ENCODE measurements at places on chromosomes 7 and 10.
A peak's percentile ranks its signal among the peaks of the same experiment; 100 is the strongest.

- DNase-seq = peak; percentile 58
Observed at GRCh38 chr7:111082351-111082750, 8.6 kb upstream of the LRRN3 start.

DNA sequence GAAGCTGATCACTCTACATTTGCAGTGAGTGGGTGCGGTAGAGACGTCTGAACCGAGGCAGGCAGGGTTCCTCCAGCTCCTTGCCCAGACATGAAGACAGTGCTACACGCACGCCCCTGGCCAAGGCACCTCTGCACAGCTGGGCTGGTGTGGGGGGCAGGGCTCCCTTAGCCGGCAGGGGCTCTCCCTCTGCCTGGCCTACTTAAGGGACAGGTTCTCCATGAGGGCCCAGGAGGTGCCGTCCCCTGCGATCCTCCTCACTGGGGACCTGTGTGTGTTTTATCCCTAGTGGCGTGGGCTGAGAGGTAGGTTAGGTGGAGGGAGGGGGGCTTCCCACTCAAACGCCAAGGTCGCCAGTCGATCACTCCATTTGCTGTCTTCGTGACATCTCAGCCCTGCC lies 35.3 kb downstream of the IL15RA start:
- no peak for DNase-seq

DNA sequence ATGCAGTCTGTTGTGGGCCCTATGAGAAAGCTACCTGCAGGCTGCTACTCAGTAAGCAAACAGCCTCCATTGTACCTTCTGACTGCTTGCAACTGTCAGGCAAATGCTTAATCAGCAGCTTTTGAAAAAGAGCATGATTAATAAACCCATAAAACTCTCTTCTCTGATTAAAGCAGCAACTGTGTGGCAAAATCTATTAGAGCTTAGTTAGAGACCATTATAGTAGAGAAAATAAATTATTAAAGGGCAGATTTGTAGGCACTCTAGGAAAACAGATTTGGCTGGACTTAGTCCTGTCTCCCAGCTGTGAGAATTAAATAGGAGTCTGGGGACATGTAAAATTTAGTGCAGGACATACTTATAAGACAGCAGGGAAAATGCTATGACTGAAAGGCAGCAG lies 132.5 kb upstream of the WNT16 start:
- no peak for DNase-seq

- DNase-seq = no peak
Observed at GRCh38 chr7:111842491-111842890, 280.2 kb upstream of the IMMP2L start.

- no peak for DNase-seq
Observed at GRCh38 chr10:97533888-97534287, 35.2 kb downstream of the UBTD1 start.

GRCh38 chr7:84589012-84589411 lies 394.4 kb upstream of the SEMA3A start:
- no peak for DNase-seq

DNA sequence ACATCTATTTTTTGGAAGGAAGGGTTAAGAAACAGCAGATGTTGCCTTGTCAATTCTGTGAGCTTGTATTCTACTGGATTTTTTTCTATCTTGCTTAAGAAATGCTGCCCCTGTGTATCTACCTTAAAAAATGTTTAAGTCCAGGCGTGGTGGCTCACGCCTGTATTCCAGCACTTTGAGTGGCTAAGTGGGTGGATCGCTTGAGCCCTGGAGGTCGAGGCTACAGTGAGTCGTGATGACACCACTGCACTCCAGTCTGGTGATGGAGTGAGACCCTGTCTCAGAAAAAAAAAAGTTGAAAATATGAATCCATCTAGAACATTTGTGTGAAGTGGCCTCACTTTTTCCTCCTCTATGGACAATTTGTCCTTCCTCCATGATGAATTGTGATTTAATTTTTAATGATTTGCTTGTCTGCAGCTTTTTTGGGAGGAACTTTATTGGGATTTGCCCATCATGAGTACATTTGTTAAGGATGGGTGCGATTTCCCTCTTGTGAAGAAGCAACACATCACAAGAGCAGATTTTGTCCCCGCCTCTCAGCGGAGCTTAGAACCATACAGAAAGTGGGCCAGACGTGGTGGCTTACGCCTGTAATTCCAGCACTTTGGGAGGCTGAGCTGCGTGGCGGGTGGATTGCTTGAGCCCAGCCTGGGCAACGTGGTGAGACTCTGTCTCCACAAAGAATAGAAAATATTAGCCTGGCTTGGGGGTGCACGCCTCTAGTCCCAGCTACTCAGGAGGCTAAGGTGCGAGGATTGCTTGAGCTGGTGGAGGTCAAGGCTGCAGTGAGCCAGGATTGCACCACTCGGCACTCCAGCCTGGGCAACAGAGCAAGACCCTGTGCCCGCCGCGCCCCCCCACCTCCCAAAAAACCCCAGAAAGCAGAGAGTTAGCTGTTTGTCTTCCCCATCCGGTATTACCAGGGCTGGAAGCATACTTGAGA lies 57.7 kb downstream of the DNAJB6 start:
- DNase-seq = no peak

DNA sequence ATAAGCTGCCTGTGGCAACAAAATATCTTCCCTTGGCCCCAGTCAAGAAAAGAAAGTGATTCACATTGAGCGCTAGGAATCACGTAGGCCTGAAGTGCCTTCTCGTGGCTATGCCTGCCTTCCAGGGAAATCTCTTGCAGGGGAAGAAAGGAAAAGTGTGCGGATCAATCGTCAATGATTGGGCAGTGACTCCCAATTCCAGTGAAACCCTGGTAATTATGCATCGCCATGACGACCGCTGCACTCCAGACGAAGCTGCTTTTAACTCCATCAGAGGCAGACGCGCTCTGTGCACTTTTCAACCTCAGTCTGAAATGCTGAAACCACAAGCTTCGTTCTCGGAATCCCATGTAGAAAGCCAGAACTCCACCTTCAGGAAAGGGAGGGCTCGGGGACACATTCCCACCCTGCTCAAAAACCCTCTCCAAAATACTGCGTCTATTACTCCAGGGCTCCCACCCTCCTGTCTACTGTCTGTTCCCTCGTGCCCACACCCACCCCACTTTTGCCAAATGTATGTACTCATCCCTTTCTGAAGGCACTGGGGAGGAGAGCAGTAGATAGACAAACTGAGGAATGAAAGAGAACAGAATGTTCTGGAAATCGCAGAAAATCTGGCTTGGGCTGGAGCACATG lies 24.2 kb upstream of the PRKAG2 start:
- DNase-seq = no peak

- DNase-seq = no peak
Observed at GRCh38 chr10:110764378-110764777, 107.3 kb upstream of the PDCD4 start.

- peak; percentile 31 for DNase-seq
Observed at GRCh38 chr7:140525743-140526142, 46.4 kb upstream of the MKRN1 start.

GRCh38 chr7:92282930-92283329 lies 37.2 kb downstream of the ANKIB1 start:
- DNase-seq = no peak

DNA sequence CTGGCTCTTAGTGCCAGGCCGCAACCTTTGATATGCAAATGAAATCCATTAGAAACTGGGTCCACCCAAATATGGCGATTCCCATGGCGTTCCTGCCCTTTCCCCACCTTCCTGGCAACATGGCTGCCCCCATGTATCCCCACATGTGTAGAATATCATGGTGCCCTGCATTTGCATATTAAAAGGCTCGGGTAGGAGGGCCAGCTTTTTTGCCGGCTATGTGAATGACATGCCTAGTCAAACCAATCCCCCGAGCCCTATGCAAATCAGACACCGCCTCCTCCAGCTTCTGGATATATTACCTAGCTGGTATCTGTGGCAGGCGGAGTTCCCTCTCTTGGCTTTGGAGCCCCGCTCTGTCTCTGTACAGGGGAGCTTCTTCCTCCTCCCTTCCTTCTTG lies 18.3 kb downstream of the MMS19 start:
- no peak for DNase-seq

DNA sequence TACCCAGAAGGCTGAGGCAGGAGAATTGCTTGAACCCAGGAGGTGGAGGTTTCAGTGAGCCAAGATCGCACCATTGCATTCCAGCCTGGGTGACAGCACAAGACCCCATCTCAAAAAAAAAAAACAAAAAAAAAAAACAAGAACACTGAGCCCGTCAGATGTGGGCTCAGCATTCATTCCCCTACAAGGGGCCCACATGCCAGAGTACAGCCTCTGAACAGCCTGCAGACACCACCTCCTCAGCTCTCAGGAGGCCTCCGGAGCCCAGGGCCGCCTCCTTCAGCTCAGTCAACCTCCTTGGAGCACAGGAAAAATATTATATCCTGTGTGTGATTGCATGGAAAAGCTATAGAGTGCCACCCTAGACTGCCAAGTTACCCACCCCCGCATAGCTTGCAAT lies 112.3 kb downstream of the ABLIM1 start:
- DNase-seq = no peak

DNA sequence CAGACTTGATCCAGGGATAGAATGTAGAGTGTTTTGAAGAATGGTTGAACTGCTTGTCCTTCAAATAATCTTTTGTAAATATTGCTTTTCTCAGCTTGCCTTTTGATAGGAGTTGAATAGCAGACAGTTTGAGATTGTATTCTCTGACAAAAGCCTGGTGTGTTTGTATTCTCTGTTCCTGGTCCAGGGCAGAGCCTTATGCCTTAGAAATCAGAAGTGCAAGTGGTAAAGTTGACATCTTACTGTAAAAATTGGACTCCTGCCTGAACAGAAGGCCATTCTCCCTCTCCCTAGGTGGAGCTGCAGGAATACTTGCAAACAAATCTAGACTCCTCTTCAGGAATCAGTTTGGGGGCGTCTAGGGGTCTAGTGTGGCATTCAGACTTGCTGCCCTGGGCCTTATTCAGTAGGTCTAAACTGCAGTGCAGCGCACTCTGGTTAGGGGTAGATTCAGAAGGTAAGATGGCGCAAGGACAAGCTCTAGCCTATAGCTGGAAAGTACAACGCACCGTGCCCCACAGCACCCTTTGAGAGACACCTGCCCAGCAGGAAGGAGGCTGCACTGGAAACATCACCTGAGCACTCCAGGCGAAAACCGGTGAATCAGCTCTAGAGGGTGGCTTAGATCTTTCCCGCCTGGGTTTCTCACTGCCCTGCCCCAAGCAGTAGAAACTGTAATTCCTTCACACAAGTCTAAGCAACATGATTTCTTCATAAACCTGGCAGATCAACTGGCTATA lies 608.5 kb upstream of the GALNT17 start:
- no peak for DNase-seq

GRCh38 chr7:159197066-159197975 lies 52.7 kb upstream of the VIPR2 start:
- no peak for DNase-seq

DNA sequence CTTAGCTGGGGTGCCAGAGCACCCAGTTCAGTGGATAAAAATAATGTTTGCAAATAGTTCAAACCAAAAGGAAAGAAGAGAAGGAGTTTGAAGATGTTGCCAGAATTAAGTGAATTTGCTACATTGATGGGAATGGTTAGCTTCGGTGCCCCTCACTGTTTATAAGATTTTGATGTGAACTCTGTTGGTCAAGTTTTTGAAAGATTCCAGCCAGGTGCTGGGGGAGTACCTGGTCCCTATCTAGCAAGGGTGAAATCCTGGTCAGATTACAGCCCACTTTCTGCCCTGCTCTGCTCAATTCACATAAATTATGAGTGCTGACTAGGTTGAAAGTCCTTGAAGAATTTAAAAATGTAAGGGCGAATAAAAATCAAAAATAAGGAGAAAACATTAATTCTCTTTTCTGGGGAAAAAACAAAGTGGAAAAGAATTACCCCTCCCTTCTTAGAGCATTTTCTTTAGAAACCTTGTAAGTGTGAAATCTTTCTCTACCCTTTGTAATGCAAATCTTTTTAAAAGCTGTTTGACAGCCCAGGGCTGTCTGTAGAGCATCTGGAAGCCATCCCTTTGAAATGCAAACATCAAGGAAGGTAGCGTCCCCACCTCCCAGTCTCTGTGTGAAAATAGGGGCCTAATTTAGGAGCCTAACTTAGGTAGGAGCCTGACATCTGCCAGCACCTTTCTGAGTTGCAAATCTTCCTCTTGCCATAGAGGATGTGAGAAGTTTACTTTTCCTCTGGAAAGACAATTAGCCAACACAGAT lies 1.4 kb upstream of the GIMAP5 start:
- no peak for DNase-seq

- no peak for DNase-seq
Observed at GRCh38 chr10:34647875-34648865, 166.9 kb downstream of the PARD3 start.

- peak; percentile 49 for DNase-seq
Observed at GRCh38 chr7:131633342-131633843, 77.0 kb upstream of the PODXL start.

- no peak for DNase-seq
Observed at GRCh38 chr7:22864855-22865601, 42.4 kb upstream of the TOMM7 start.

DNA sequence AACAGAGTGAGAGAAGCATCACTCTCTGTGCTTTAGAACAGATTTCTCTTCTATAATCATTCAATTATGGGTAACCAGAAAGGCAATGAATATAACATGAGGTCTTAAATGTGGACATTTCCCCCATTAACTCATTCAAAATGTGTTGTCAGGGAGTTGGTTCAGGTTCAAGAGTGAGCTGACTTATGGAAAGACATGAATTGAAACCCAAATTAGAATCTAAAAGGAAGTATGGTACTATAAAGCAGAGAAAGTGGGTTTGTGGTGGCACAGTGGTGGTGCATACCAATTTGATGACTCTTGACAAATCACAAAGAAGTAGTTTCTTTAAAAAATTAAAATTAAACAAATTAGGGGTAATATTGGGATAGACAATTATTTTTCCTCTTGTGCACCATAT lies 114.6 kb upstream of the MEOX2 start:
- no peak for DNase-seq

GRCh38 chr7:36513393-36513792 lies 123.7 kb downstream of the ANLN start:
- DNase-seq = no peak

GRCh38 chr7:463817-464453 lies 55.7 kb downstream of the PDGFA start:
- DNase-seq = no peak

GRCh38 chr10:124001391-124002148 lies 91.8 kb downstream of the CHST15 start:
- DNase-seq = no peak

All from fibroblast of skin of left quadriceps (primary cell).